ENCODE measurements at places on chromosomes 12 and 14.

GRCh38 chr12:62785941-62786559 lies 148.9 kb downstream of the PPM1H start:
- DNase-seq, result no peak

DNA sequence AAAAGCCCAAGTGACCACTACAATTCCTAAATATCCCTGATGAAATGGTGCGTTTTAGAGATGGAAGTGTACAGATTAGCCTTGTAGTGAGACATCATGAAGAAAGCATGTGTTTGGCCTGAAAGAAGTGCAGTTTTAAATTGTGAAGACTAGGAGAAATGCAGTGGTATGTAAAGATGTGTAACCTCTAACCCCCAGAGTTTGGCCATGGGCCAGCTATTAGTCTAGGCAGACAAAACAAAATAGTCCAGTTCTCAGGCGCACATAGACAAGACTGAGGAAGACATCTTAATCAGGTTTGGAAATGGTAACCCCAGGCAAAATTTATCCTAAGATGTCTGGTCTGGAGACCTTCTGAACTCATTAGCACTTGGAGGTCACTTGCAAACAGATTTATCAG lies 23.4 kb downstream of the WBP11 start:
- no peak for DNase-seq

- no peak for DNase-seq
Measured at GRCh38 chr14:98037831-98038230, 1234.2 kb downstream of the BCL11B start.

DNA sequence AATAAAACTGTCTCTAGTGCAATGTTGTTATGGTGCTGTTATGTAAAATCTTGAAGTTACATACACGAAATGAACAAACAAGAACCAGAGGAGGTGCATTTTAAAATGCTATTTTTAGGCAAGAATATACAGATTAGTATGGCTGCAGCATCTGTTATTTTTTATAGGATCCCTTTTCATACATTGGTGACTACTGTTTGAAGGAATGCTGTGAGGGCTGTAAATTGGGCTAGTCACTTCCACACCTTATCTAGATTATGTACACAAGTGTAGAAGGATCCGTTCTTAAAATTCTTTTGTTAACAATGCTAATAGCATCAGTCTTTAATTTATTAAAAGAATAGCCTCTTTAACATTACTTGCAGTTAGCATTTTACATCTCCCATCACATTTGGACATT lies 284.3 kb upstream of the MDGA2 start:
- no peak for DNase-seq

DNA sequence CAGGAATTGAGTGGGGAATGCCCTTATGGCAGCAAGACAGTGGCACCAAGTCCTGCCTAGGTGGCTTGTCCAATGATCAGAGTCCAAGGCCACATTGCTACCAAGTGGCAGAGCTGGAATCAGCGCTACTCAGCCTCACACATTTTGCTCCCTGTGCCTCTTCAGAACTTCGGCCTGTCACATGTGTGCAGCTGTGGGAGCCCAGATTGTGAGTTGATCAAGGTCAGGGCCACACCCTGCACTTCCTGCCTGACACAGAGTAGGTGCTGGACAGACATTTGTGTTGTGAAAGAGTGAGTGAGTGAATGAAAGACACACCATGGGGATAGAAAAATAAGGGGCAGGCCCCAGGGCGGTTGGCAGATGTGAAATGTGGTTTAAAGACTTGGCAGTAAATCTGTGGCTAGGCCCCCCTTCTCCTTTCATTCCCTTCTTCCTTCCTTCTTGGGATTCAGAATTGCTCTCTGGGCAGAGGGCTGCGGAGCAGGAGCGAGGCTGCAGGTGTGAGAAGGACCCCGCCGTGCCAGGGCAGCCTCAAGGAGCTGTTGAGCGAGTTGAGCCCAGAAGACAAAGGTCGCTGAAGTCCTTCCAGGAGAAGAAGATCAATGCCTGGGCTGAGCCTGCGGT lies 83.5 kb downstream of the SLC25A47 start:
- DNase-seq, result no peak
